Calu3 (cell line): ENCODE measurements at places on chromosomes 2 and 18. TPM values are rescaled to one million over a fixed set of nuclear protein-coding genes. Genes with fewer than 3 reads are reported as not detected.

FSHR gene
- not detected in 2 replicates for total RNA-seq

- DNase-seq = no peak
Measured at GRCh38 chr2:72864500-72864899, 22.7 kb upstream of the SPR start.

- no peak for DNase-seq
Measured at GRCh38 chr2:173090973-173091660, 15.5 kb downstream of the MAP3K20 start.

GRCh38 chr2:39893616-39894015 lies 114.6 kb upstream of the THUMPD2 start:
- no peak for DNase-seq

GRCh38 chr2:207935121-207935990 lies 90.0 kb downstream of the PLEKHM3 start:
- no peak for DNase-seq

DNA sequence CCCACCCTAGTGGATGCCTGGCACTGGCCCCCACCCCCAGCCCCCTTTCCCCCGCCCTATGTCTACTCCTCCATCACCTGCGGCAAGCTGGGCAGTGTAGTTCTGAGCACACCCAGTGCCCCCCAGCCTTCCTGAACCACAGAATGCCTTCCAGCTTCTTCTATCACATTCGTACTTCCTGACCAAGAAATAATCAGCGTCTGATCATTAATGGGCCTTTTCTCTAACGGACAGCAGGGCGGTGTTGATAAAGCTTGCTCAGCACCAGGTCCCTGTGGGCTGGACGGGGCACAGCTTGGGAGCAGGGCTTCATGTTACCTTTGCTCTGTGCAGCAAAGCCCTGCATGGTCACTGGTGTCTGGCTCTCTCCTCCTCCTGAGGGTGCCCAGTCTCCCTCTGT lies 15.4 kb downstream of the UXS1 start:
- DNase-seq = no peak

GRCh38 chr18:1599196-1599595 lies 694.5 kb downstream of the ADCYAP1 start:
- DNase-seq = no peak

GRCh38 chr2:238509151-238509835 lies 82.6 kb downstream of the ASB1 start:
- DNase-seq = no peak

GRCh38 chr2:230749111-230749510 lies 36.5 kb downstream of the CAB39 start:
- DNase-seq = no peak

- no peak for DNase-seq
Measured at GRCh38 chr2:45793305-45793962, 142.0 kb downstream of the PRKCE start.
